ENCODE measurements at places on chromosomes 5 and 9.

GRCh38 chr5:178429491-178430185 lies 160.6 kb downstream of the COL23A1 start:
- DNase-seq: no peak

- no peak for DNase-seq
Measured at GRCh38 chr9:127771570-127772189, 6.8 kb downstream of the SH2D3C start.

DNA sequence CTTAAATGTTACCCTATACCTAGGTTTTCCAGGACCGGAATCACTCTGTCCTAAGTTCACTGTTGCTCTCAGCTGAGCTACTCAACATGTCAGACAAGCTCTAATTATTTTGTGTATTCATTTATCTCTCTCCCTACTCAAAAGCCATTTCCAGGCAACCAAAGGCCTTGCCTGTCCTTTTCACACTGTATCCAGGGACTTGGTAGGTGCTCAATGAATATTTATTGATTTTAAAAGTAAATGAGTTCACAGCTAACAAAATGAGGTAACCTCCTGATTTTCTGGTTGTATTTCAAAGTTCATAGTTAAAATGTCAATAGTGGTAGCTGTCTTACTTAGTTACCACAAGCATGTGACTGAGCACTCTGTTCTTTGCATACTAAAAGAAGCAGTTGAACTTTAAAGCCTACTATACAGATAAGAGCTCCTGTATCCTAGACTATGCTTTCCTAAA lies 522.2 kb downstream of the ACTL7B start:
- no peak for DNase-seq

GRCh38 chr5:178152491-178153444 lies 917 bp downstream of the NHP2 start:
- DNase-seq: no peak

GRCh38 chr9:97561501-97561900 lies 60.0 kb downstream of the TMOD1 start:
- no peak for DNase-seq

DNA sequence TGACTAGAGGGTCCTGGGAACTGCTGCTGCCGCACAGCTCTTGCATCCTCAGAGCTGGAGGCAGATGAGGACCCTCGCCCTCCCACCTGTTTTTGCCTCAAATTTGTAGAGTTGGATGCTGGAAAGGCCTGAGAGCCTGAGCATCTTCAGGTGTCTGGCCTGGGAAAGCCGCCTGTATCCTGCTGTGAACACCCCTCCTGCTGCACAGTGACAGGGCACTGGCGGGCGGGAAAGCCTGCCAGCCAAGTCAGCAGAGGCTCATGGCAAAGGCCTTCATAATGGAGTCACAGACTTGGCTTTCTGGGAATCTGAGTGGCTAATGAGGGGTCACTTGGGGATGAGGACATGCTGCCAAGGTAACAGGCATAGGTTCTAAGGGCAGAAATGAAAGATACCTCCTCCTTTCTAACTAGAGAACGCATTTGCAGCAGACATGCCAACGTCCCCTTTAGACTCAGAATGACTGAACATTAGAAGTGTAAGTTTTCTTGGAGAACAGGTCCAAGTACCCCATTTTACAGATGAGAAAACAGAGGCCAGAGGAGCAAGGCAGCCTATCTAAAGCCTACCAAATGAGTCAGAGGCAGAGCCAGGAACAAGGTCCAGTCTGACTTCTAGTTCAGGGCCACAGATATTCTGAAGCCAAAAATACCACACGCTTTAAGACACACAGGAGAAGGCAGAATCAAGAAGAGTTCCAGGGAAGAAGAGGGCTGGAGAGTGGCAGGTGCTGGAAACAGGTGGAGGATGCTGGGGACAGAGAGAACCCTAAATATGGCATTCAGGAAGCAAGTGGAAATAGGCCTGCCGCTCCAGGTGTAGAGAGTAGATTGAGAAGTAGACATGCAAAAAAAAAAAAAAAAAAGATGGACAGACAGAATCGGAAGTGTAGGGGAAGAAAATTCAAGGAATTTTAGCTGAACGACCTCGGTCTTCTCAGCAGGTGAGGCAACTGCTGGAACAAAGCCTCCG lies 44.1 kb downstream of the EPB41L4B start:
- DNase-seq: no peak

DNA sequence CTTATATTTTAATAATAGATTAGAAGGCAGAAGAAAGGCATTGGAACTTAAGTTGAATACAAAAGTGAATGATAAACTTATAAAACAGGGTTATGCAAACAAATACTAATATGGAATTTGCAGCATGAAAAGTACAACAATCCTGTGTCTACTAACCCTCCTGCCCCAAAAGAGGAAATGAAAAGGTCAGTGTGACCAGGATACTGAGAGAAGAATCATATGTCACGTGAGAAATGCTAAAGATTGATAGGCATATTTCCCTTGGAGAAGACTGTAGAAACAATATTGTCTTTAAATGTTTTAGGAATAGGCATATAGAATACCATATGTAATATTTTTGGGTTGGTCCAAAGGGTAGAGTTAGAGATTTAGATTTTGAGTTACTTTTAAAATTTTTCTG lies 3.8 kb downstream of the WDR36 start:
- DNase-seq: no peak

- DNase-seq: no peak
Measured at GRCh38 chr5:140182075-140182711, 7.2 kb downstream of the CYSTM1 start.

- no peak for DNase-seq
Measured at GRCh38 chr5:104084896-104085295, 522.3 kb upstream of the NUDT12 start.

GRCh38 chr5:34496701-34497469 lies 159.2 kb upstream of the RAI14 start:
- DNase-seq: no peak

DNA sequence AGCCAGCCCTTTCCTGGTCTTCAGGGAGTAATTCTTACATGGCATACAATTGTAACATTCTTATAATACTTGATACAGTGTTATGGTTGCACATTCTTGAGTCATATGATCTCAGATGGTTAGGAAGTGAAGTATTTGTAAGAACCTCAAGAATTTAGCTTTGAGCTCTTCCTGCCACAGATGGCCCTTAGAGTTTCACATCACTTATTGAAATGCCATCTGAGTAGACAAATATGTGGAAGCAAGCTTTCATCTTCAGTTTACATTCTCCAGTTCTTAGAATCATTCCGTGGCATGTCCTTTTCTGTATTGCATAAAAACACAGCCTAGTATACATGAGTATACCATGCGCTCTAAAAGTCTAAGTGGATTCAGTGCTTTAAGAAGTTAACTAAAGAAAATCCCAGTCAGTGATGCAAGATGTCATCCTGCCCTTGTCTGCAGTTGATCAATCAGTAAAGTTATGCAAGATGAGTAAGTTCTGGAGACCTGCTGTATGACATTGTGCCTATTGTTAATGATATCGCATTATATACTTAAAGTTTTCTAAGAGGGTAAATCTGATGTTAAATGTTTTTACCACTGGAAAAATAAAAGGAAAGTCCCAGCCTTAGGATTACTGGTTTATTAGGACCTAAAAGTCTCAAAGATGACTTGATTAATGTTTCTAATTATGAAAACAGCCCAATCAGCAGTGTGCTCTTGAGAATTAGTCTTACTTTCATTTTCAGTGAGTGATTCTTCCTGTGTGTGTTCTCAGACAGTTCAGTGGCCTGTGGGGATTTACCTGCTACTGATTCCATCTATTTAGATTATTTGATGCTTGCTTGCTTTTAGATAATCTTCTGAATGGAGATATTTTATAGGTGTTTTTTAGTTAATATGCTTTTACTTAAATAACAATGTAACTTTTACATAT lies 29.4 kb downstream of the RHOBTB3 start:
- no peak for DNase-seq

DNA sequence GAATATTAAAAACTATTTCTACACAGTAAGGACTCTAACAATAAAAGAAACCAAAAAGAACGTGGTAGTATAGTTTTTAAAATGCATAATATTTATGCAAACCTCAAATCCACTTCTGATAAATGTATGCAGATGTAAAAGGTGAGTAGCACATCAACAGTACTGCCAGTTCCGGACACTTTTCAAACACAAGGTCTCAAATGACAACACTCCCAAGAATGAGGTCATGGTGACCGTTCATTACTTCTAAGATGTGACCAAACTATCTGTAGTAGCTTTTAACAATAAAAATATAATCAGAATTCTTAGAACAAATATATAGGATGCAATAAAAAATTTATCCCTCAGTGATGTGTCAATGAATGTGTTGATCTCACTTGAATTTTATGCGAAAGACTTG lies 238.7 kb upstream of the NREP start:
- no peak for DNase-seq

DNA sequence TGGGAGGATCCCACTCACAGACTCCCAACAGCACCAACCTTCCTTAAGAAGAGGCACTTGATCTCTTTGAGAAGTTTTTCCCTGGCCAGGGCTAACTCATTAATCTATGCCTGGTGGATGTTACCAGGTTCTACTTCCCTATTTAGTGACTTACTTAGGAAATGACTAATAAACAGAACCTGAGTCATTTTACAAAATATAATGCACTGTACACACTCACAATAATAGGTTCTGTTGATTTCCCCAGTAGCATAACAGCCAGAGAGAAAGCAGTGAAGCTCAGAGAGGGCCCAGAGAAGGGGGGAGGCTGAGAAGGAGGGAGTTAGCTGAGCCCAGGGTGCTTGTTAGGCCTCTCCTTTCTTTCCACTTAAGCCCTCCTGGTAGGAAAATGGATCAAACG lies 27.1 kb downstream of the FRMD3 start:
- no peak for DNase-seq

- DNase-seq: no peak
Measured at GRCh38 chr5:125113328-125113727, 366.9 kb upstream of the ZNF608 start.

DNA sequence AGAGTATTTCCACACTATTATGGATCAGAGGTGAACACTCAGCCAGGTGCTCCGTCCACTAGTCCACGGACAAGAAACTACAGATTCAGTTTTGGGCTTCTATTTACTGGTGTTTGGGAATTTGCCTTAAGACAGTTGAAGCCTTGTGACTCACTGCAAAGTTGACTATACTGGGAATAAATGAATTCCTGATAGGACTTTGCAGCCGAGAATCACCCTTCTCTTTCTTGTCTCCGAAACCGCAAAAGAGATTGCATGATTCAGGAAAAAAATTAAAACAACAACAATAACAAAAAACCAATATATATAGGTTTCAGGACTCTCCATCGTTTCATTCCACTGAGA lies 716 bp downstream of the TMEM171 start:
- DNase-seq: no peak

DNA sequence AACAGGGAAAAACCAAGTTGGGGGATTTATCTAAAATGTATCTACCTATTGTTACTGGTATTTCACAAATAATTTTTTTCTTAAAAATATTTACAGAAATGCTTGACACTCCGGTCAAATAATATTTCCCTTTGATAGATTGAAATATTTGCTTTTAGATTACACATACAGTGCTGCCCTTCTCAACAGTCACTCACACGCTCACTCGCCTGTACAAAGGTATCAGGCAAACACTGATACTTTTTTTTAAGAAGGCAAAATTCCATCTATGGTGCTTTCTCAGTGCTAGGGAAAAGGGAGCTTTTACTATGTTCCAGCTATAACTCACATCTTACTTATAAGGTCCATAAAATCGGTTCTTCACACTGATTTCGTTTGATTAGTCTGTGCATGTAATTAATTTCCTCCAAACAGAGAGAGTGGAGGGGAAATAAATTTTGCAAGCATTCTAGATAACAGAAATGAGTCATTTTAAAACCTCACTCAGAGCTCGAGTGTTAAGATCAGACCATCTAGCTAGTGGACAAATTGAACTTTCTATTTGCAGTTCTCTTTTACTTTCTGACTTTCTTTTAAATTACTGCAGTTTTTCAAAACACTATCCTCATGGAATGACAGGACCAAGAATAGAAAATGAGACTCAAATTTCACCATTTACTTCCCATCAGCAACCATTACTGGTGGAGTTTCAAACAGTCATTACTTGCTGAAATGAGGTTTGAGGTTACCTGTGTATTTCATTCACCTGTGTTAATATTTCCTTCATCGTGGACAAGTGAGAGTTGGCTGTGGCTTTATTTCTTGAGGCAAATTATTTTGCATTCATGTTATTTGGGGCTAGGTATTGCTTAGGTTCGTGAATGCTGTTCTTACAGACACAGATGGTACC lies 273.2 kb downstream of the RAB3C start:
- no peak for DNase-seq

DNA sequence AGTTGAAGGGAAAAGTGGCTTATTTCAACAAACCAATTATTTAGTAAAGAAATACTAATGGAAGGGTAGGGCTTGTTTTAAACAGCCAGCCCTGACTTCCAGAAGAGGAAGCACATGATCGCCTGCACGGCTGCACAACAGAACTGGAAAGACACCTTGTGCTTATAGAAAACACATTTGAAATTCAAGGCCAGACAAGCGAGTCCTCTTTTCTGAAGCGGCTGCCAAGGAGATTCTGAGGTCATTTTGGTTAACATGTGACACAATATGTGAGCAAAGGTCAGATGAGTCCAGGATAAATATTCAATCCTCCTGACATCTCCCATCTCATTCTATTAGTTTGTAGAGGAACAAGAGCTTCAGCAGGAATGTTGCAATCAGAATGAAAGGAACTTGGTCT lies 461.4 kb upstream of the ST8SIA4 start:
- no peak for DNase-seq

GRCh38 chr5:16776611-16777251 lies 159.4 kb downstream of the MYO10 start:
- DNase-seq: no peak

GRCh38 chr5:12793373-12793772 lies 889.1 kb upstream of the CTNND2 start:
- no peak for DNase-seq

- DNase-seq: no peak
Measured at GRCh38 chr5:56233230-56233629, at the start of gene ANKRD55. Gene ANKRD55, minus strand, starts transcription at chr5:56233330. Its CDS starts 417 bp downstream, at chr5:56232913.

- no peak for DNase-seq
Measured at GRCh38 chr5:178307267-178308045, 74.9 kb upstream of the PHYKPL start.

DNA sequence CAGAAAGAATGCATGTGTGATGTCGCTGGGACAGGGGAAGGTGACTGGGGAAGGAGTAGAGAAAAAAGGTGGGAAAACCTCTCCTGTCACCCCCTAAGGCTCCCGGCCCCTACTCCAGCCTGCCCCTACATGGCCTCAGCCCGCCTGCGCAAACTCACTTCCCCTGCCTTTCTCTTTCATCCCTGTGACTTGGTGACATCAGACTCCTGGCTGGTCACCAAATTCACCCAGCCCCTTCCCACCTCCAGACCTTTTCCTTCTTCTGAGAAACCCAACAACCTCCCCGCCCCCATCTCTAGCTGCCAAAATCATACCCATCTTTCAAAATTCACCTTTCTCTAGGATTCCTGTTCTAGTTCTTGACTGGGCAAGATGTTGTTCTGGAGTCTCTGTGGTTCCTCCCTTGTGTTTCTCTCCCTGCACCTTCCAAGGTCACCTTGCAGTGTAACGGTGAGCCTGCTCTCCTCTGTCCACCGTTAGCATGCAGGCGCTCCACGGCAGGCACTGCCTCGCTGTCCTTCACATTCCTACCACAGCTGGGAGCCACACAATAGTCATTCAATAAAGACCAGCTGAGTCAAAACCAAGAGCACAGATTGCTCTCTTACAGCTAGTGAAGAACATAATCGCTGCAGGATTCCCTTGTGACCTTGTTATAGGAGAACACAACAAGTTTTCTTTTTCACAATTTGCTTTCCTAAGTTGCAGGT lies 134.5 kb downstream of the FANCC start:
- no peak for DNase-seq

GRCh38 chr5:63025679-63026078 lies 447.1 kb downstream of the LRRC70 start:
- no peak for DNase-seq
